Activated T-helper 1 cell treated with anti-CD3 and anti-CD28 coated beads, Interleukin-12 subunit alpha, Interleukin-12 subunit beta, Interleukin-2, Interleukin-4 antibody, amounts not matched to agents 30 ng/mL and 10 ng/mL and 1 ng/mL, durations not matched to agents 14 hours and 24 hours and 36 hours (primary cell): ENCODE measurements at places on chromosomes 13 and 19.

- peaks cover 5% of the 10 kb centered on the region for H3K4me1 ChIP-seq
- H3K36me3 ChIP-seq = no peaks in the 10 kb centered on the region
- H3K4me3 ChIP-seq = no peak overlapping the region
- no peak overlapping the region for H3K27ac ChIP-seq
- no peak for DNase-seq
Measured at GRCh38 chr13:21894091-21894490, 223.2 kb downstream of the FGF9 start.

DNA sequence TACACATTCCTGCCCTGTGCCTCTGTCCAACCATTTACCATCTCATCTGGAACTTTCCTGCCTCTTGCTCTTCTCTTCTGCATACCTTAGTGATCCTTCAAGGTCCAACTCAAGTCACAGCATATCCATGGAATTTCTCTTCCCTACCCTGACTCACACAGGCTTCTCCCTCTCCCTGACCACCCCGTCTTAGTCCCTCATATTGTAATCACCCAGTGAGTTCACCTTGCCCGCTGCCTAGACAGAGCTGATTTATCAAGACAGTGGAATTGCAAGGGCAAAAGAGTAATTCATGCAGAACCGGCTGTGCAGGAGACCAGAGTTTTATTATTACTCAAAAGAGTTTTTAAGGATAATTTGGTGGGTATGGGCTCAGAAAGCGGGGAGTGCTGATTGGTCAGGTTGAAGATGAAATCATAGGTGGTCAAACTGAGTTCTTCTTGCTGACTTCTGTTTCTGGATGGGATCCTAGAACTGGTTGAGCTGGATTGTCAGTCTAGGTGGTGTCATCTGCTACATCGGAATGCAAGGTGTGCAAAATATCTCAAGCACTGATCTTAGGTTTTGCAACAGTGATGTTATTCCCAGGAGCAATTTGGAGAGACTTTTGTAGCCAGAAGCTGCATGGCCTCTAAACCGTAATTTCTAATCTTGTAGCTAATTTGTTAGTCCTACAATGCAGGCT, 67.2 kb downstream of the HSPH1 start:
- no peak overlapping the region for H3K27ac ChIP-seq
- no peak for DNase-seq
- peaks cover 21% of the 10 kb centered on the region for H3K27me3 ChIP-seq
- H3K4me3 ChIP-seq = no peak overlapping the region

DNA sequence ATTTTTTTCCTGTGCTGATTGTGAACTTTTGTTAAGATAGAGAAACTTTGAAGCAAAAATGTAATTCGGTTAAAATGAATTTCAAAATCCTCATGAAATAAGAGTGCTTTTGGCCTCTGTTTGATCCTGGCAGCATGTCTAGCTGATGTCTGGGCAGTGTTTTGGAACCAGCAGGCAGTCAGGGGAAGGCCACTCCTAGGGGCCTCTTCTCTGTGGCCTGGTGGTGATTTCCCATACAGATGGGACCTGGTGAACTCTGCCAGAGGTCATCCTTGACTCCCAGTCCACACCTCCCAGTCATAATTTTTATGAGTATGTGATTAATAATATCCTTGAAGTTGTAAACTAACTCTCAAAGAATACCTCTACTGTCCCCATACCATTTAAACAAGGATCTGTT, 226.6 kb downstream of the PCCA start:
- no peak for DNase-seq
- no peak overlapping the region for H3K4me3 ChIP-seq
- peaks cover 5% of the 10 kb centered on the region for H3K4me1 ChIP-seq
- H3K27ac ChIP-seq = no peak overlapping the region
- peaks cover 23% of the 10 kb centered on the region for H3K36me3 ChIP-seq

GRCh38 chr19:35408284-35409171, 37.7 kb downstream of the GPR42 start:
- H3K4me1 ChIP-seq = peaks cover 9% of the 10 kb centered on the region
- H3K27me3 ChIP-seq = peaks cover 9% of the 10 kb centered on the region
- no peak overlapping the region for H3K27ac ChIP-seq
